ENCODE measurements at places on chromosomes 16 and 17. TPM values are rescaled to one million over a fixed set of nuclear protein-coding genes. Genes with fewer than 3 reads are reported as not detected.

SOST gene
- total RNA-seq = not detected

TM4SF5 gene
- total RNA-seq = not detected

GPR179 gene
- 0.03 TPM for total RNA-seq

SAMD14 gene
- 6.9 TPM for total RNA-seq

INCA1 gene
- total RNA-seq = 1.7 TPM

TBC1D3C gene
- total RNA-seq = not detected

HBA2 gene
- total RNA-seq = not detected

TRPV3 gene
- 0.31 TPM for total RNA-seq

BORCS6 gene
- 9.3 TPM for total RNA-seq

HLF gene
- 0.13 TPM for total RNA-seq

RUNDC1 gene
- 11.2 TPM for total RNA-seq

SNX20 gene
- 0.10 TPM for total RNA-seq

LRRC46 gene
- total RNA-seq = 1.9 TPM

ITFG1 gene
- total RNA-seq = 26.5 TPM

C1QL1 gene
- total RNA-seq = 9.5 TPM

COX6A2 gene
- total RNA-seq = not detected

SLFN14 gene
- total RNA-seq = not detected

HSD11B2 gene
- 0.77 TPM for total RNA-seq

HP gene
- 7.0 TPM for total RNA-seq

FBXO39 gene
- not detected for total RNA-seq

TPSAB1 gene
- total RNA-seq = not detected

FOXJ1 gene
- total RNA-seq = 0.28 TPM

KRTAP4-4 gene
- total RNA-seq = not detected

SNF8 gene
- 371 TPM for total RNA-seq

FAM171A2 gene
- 7.6 TPM for total RNA-seq

MAPT gene
- total RNA-seq = 0.59 TPM

CSF3 gene
- not detected for total RNA-seq

SLC13A2 gene
- total RNA-seq = not detected

ITGB4 gene
- total RNA-seq = 100 TPM

ITGAL gene
- 0.54 TPM for total RNA-seq

TAC4 gene
- total RNA-seq = not detected

LDHD gene
- 3.1 TPM for total RNA-seq

KLHL10 gene
- total RNA-seq = not detected

CTRL gene
- 2.0 TPM for total RNA-seq

RPGRIP1L gene
- total RNA-seq = 12.7 TPM

SYCE1L gene
- 4.5 TPM for total RNA-seq

NUPR1 gene
- 79.7 TPM for total RNA-seq

PPP1R1B gene
- total RNA-seq = 45.7 TPM

TNK1 gene
- total RNA-seq = 6.2 TPM

ACSM5 gene
- total RNA-seq = 0.21 TPM

OR1A1 gene
- total RNA-seq = not detected

ORC6 gene
- 33.5 TPM for total RNA-seq

PITPNC1 gene
- 20.8 TPM for total RNA-seq

ALOX12B gene
- total RNA-seq = not detected

PPP1R27 gene
- total RNA-seq = not detected

IL21R gene
- total RNA-seq = 0.10 TPM

TTYH2 gene
- 8.3 TPM for total RNA-seq

GGT6 gene
- total RNA-seq = not detected

HGS gene
- total RNA-seq = 240 TPM

MKS1 gene
- total RNA-seq = 12.1 TPM

RAB26 gene
- 92.2 TPM for total RNA-seq

ULK2 gene
- total RNA-seq = 22.8 TPM
